ENCODE measurements at places on chromosomes 7 and 10.

GRCh38 chr10:114665873-114666272, 7.8 kb upstream of the ABLIM1 start:
- DNase-seq = no peak

- DNase-seq = no peak
Measured at GRCh38 chr7:7883394-7883793, 85.2 kb upstream of the GLCCI1 start.

DNA sequence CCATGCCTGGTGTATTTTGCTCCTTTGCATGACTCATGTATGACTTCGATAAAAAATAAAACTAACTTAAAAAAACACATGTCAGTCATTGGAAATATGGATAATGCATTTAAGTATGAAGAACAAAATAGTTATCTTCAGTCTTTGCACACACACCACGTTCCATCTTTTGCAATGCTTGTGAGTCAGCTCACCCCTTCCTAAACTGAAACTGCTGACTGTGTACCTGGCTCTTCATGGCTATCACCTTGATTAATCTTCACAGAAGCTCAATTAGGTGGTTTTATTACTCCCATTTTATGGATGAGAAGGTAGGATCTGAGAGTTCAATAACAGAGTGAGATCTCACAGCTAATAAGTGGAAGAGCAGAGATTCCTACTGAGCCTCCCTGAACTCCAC, 79.5 kb downstream of the CARD11 start:
- no peak for DNase-seq

DNA sequence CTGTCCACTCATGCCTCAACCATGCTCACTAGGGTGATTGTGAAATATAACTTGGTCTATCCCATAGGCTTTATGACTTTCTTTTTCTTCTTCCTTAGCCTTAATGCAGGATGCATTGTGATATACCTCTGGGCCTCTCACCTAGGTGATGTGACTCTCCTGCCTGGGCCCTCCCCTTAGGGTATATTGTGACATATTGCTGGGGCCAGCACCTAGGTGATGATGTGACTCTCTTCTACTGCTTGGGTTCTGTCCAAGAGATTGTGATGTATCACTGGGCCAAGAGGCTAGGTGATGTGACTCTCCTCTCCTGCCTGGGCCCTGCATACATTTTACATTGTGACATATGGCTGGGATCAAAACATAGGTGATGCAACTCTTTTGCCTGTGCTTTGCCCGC, 14.7 kb upstream of the ZNF107 start:
- no peak for DNase-seq

DNA sequence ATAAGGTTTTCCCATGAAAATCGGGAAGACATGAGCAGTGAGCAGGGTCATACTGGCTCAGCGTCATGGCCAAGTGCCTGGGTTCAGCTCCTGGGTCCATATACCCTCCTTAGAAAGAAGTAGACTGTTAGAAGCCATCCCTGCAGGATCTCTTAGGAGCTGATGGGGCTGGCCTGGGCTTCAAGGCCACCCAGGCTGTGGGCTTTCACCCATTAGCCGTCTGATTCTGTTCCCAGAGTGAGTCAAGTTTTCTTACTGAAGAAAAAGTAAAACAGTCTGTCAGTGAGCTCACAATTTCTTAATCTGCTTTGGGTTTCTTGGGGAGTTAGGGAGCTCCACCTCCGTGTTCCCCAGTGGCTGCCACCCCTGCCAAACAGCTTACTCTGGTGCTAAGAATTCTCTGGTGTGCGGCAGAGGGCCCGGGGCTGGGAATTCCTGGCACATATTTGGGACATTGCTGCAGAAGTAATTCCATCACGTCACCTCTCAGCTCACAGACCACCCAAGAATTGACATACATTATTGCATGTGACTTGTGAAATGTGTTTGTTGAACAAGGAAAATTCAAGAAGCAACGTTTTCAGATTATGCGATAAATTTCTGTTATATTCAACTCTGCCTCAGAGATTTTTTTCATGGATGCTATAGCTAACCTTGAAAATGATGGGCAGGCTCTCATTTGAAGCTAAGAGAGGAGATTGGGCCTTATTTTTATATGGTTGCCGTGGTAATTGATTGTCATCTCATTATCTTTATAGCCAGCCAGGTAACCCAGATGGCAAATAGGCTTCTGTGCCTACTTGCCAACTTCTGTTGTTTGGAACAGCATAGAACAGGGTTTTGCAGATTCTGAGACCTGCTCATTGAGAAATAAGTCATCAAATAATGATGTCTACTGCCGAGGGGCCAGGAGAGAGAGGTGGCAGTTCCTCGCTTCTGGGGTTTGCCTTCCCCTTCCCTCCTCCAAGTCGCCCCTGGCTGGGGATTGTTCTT, 166.4 kb downstream of the CHN2 start:
- DNase-seq = no peak

GRCh38 chr10:25493122-25493893, 318.5 kb downstream of the GPR158 start:
- DNase-seq = no peak

GRCh38 chr10:31522820-31523219, 203.8 kb downstream of the ZEB1 start:
- DNase-seq = no peak

DNA sequence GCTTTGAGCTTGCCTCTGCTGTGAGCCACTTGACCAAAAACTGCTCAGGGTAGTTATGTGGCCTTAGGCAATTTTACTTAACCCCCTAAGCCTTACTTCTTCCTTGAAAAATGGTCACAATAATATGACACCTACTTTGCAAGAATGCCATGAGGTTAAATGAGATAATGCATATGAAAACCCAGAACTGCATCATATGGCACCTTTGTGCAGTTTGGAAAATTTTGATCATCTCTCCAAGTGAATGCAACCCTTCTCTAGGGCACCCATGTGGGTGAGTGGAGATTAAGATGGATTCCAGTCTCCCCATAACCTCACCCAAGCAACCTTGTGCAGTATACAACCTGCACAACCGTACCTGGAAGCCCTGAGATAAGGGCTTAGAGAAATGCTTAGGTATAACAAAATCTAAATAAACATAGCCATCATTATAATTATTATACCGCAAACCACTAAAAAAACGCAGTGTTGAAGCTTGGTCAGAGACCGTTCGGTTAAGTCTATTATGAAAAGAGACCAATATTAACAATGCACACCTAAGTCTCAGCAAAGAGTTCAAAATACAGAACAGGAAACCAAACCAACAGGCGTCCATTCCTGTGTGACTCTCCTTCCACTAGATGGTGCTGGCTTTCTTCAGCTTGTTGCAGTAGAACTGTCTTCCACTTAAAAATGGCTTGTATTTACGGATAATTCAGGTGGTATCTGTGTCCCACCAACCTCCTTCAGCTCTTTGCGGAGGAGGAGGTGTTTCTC, 21.0 kb upstream of the ASB15 start:
- DNase-seq = no peak

DNA sequence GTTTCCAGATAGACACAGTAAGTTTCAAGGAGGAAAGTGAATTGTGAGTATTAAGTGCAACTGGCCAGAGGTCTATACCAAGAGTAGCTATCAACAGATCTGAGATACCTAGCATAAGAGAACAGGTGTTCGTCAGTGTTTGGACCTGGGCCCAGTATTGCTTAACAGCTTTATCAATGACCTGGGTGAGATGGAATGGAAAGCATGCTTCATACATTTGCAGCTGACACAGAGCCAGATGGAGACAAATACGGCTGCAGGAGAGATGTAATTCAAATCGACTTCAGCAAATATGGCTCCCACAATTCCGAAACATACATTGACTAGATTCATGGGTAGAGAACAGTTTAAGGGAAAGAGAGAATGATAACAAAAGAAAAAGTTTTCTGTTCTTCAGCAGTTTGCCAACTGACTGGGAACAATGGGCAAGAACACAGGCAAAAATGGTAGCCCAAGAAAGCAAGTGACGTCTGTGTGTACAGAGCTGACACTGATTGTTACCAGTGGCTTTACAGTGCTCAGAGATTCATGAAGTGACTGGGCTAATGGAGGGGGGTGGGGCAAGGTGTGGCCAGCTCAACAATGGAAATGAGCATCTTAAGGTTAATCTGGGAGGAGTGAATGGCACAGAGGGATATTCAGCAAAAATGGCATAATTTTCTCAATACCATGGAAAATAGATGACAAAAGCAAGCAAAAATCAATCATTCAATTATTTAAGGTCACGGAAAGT, 28.0 kb upstream of the COBL start:
- no peak for DNase-seq

DNA sequence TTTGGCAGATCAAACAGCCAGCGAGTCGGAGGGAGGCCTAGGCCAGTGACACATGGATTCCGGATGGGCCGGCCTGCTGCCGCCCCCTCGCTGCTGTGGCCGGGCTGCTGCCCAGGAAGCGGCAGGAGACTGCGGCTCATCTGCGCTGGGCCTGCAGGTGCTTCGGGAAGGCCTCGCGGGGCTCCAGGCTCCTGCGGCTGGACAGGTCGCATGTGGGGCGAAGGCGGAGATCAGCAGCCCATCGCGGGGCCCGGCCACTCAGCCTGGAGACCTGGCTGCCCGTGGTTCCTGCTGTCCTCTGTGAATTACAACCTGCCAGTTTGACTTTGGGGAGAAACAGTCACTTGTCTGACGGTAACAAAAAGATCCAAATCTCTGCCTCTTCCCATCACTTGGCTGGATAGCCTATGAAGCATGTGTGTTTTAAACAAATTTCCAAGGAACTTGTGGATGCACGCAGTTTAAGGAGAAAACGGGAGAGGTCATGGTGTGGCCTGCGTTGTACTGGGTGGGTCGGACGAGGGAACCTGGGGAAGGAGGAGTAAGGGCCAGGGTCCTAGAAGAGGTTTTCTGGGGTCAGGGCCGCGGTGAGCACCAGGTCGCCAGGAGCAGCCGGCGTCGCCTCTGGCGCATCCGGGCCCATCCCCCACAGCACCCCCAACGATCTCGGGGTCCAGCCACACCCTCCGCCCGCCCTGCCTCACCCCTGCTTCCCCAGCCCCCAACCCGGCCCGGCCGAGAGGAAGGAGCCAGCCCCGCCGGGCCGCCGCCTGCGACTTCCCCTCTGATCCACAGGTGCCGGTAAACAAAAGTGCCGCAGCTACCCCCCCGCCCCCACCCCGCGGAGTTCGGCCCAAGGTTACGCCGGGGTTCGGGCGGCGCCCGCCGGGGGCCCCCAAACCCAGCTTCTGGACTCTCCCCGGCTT, 1.6 kb downstream of the SPOCK2 start:
- DNase-seq = peak; percentile 70

DNA sequence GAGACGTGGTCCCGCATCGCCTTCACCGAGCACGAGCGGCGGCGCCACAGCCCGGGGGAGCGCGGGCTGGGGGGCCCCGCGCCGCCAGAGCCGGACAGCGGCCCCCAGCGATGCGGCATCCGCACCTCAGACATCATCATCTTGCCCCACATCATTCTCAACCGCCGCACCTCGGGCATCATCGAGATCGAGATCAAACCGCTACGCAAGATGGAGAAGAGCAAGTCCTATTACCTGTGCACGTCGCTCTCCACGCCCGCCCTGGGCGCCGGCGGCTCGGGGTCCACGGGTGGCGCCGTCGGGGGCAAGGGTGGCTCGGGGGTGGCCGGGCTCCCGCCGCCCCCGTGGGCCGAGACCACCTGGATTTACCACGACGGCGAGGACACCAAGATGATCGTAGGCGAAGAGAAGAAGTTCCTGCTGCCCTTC, 737 bp downstream of the CNNM2 start:
- no peak for DNase-seq

DNA sequence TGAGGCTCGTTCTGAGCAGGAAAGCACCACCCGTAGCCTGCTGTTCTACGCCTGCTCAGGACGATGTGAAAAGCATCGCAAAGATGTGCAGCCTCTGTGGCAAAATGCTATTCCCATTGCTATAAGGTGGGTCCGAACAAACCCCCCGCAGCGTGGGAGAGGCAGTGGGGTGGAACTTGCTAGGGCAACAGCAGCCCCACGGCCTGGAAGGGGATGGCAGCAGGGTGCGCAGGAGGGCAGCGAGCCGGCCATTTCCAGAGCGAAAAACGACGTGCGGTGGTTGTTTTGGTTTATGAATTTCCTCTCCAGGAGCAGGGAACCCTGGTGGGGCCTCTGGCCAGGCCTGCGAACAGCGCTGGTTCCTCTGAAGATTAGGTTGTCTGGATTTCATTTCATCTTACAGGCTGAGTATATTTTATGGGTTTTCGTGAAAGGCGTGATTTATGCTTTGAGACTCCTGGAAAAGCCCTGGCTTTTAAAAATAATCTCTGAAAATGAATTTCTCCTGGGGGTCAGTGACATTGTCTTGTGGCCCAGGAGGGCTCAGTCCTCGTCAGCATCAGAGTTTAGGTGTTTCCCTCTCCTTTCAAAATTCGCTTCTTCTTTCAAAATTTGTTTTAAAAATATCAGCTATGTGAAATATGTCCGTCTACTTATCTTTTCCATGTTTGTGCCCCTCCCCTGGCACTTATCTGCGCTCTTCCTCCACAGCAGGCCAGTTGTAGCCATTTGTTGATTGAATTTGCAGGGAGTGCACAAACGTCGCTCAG, 42.3 kb upstream of the UBE3C start:
- DNase-seq = no peak
